ENCODE measurements at places on chromosomes 1 and 21.
A peak's percentile ranks its signal among the peaks of the same experiment; 100 is the strongest.

DNA sequence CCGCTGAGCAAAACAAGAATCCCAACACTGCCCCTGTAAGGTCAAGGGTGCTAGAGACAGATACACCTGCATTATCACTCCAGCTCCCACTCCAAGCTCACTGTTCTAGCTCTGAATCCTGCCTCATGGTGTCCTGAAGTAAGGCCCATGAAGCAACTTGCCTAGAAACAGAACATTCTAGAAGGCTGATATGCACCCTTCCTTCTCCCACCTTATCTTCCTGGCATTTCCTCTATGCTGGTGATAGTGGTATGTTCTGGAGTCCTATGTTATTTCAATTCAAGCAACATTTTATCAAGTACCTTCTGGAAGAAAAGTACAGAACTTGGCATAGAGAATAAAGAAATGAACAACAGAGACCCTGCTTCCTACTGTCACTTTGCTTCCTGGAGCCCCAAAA is 317.1 kb upstream of the KAZN start:
- no peak for DNase-seq

- peak; percentile 3 for DNase-seq
Measured at GRCh38 chr1:29398431-29398830, 162.1 kb downstream of the PTPRU start.

GRCh38 chr1:197149340-197149739 is 2.9 kb upstream of the ASPM start:
- no peak for DNase-seq

DNA sequence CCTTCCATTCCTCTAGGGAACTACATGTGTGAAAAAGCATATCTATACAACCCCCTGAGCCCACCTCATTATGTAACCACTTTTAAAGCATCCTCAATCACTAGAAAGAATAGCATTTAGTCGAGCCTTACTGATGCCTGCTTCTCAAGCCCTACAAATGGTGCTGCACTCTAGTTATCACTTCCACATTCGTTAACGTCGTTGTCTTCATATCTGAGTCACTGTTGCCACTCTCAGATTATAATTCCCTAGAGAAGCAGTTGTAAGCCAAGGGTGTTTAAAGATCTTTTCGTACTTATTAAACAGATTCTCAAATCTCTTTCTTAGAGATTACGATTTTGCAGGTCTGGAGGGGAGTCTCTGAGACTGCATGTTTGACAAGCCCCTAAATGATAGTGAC is 16.5 kb downstream of the ATP1B1 start:
- DNase-seq = no peak

GRCh38 chr1:228258486-228258885 is 50.6 kb downstream of the OBSCN start:
- DNase-seq = no peak

DNA sequence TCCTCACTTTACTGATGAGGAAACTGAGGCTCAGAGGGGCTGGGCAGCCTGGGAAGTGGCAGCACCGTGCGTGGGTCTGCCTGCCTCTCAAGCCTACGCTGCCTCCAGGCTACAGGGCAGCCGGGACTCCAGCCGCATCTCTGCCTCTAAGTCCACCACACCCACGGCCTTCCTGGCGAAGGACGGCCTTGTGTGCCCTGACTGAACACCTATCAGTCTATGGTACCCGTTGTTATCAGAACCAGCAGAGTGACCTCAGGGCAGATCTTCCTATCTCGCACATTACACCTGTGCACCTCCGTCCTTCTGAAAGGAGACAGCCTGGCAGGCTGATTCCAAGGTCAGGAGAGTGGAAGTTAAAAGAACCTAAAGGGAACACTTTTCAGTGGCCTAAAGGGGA is 35.7 kb upstream of the SLC30A1 start:
- DNase-seq = no peak

DNA sequence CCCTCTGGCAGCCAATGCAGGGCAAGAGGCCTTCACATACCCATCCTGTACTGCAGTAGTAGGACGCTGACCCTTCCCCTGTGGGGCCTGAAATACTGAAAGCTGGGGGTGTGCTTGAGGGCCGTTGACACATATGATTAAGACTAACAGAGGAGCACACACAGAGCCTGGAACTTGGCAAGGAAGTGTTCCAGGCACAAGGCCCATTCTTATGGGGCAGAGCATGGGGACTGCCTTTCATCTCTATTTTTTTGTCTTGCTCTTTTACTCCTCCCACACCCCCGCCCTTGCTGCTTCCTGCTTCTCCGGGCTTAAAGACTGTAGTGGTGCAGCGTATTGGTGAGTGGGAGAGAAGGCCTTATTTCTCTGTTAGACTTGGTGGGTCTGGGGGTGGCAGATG is 137.4 kb downstream of the BACH1 start:
- DNase-seq = no peak

DNA sequence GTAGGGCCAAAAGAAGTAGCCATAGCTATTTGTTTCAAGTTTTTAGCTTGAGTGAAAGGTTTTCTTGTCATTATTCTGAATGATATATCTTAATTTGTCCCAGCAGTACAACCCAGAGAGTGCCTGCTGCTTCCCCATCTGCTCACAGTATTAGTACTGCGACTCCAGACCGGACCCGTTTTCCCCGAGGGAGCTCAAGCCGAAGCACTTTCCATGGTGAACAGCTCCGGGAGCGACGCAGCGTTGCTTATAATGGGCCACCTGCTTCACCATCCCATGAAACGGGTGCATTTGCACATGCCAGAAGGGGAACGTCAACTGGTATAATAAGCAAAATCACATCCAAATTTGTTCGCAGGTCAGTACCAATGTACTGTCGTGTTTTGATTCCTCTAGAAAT is 37.2 kb upstream of the C1orf115 start:
- DNase-seq = no peak

DNA sequence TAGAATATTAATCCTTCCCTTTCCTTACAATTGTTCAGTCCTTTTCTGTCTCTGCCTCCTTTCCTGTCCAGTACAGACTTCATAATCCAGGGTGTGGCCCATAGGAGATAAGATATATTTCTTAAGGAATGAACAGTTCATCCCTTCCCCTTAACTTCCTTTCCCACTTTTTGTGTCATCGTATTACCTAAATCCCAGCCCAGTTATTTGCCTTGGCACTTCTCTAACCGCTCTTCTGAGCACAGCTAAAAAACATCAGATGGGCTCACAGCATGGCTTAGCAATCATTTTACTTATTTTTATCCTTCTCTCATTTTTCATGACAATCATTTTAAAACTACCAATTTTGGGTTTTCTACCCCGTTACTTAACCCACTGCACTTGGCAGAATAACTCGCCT is 39.6 kb downstream of the F3 start:
- no peak for DNase-seq

DNA sequence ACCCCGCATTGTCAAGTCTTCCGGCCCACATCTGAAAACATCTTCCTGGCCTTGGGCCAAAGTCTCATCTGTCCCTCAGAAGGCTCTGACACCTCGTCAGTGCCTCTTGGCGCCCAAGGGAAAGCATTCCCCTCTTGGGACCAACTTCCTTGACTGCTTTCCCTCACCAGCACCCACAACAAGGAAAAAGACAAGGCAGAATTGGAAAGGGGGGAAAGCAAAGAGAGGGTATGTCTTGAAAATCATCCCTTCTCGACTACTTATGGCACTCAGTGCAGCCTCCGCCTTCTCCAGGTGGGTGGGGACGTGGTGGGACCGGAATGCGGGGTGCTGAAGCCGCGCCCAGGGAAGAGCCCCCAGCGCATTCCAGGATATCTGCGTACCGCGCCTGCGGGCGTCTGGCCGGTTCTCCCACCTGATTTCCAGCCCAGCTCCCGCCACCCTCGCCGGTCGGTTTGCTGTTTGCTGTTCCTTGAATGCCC is 554 bp upstream of the SLC39A1 start:
- DNase-seq = no peak

- DNase-seq = no peak
Measured at GRCh38 chr1:14599183-14599791, 802 bp downstream of the KAZN start.

DNA sequence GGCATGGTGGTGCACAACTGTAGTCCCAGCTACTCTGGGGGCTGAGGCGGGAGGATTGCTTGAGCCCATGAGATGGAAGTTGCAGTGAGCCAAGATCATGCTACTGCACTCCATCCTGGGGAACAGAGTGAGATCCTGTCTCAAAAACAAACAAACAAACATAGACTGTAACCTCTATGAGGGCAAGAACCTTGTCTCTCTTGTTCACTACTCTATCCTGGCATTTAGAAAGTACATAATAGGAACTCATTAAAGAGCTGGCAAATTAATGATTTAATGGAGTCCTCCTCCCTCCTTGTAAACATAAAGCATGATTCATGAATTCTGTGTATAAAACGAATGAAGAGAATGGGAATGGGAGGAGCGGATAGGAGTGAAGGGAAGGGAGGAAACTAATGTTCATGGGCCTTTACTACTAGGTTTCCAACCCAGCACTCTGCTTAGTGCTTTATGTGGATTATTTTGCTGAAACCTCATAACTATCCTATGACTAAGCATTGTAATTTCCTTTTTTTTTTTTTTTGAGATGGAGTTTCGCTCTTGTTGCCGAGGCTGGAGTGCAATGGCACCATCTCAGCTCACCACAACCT is 8.6 kb downstream of the LMOD1 start:
- DNase-seq = no peak

DNA sequence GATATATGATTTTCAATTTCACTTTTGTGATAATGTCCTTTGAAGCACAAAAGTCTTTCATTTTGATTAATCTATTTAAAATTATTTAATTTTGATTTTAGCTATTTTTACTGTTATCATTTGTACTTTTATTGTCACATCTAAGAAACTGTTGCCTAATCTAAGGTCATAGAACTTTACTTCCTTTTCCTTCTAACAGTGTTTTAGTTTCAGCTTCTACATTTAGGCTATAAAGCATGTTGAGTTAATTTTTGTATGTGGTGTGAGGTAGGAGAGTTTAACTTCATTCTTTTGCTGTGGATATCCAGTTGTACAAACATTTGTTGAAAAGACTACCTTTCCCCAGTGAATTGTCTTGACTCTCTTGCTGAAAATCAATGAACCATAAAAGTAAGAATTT is 204.5 kb downstream of the TM2D1 start:
- DNase-seq = no peak

DNA sequence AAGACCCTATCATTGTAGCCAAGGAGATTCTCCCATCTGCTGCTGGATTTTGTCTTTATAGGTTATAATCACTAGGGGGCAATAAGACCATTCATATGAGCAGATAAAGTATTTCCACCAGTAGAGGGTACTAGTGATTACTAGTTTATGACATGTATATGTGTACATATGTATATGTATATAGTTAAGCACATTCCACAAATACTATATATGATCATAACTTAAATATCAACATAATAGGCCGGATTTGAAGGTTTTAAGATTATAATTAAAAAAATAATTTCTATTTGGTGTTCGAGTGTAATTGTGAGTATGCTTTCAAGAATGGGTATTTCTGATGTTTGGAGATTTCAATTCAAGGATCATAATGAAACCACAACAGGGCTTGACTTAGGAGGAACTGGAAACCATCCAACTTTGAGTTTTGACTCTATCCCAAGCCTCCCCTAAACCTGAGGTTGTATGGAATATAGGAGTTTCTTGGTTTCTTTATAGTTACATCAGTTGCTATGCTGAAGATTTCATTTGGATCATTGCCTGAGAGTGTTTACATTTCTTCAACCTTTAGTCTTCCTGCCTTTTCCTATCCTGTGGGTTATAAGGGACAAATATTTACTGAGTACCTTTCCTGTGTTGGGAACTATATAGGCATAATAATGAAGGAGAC is 16.9 kb downstream of the TCEANC2 start:
- no peak for DNase-seq

DNA sequence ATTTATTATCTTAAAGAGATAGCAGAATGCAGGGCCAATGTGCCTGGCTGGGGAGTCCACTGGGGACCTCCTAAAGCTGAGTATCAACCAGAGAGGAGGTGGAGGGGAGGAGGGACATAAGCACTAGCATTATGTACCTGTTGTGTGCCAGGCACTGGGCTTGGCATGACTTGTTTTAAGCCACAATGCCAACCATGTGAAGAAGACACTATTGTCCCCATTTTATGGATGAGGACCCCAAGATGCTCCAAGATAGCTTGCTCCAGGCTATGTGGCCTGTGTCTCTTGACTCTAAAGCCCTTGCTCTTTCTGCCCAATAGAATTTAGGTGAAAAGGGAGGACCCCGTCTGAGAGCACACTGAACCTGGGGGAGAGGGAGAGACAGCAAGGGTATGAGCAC is 111.3 kb downstream of the GLIS1 start:
- no peak for DNase-seq

DNA sequence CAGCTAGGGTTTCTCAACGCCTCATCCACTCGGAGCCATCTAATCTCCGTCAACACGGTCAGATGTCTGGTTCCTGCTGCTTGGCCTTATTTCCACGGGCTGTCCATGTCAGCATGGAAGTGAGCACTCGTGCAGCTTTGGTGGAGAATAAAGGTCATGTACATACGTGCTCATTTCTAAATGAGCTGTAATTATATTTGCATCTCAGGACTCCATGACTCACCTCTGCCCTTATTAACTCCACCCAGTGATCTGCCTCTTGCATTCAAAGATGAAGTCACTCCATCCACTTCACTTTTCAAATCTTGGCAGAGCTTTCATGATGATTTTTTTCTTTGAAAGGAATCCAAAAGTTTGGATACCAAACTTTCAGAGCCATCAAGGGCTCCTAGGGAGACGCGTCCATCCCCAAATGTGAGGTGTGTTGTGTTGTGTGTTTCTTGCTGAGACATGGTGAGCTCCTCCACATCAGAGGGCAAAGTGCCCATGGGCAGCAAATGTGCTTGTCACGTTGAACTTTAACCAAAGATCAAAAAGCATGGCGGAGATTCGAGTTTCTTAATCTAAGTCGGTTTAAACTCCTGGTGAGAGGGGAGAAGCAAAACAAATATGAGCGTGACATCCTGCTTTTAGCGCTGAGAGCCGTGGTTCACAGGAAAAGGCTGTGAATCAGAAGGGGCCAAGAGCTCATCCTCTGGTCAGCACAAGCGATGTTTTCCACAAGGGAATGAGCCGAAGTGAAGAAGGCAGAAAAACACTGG is 68.6 kb upstream of the ERRFI1 start:
- DNase-seq = no peak

DNA sequence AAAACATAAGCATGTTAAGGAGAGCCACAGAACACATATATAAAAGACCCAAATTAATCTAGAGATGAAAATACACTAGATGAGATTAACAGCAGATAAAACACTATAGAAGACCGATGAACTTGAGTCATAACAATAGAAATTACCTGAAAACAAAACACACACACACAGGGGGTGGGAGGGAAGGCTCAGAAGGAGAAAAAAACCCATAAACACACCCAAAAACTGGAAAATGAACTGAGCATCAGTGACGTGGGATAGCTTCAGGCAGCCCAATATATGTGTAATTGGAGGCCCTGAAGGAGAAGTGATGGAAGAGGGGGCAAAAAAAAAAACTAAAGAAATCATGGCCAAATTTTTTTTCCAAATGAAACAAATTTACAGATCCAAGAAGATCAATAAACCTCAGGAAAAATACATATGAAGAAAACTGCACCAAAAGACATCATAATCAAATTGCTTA is 11.4 kb downstream of the ALDH9A1 start:
- no peak for DNase-seq

DNA sequence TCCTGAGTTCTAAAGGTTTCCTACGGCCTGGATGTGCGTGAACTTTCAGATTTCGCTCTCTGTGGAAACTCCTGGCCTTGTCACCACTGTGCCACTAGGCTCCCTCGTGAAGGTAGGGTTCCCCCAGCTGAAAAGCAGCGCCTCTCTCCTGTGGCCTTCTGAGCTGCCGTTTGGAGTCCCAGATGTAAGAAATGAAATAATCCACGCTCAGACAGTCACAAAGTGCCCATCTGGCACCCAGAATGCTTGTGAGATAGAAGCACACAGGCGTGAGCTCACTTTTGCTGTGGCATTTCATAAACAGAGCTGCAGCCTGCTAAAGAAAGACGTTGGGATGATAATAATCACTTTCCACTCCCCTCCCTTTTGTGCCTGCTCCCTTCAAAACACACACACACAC is 65.8 kb downstream of the LMO4 start:
- no peak for DNase-seq

Measured in retinal pigment epithelial cell (primary cell).